ENCODE measurements at places on chromosomes 2 and 18.

DNA sequence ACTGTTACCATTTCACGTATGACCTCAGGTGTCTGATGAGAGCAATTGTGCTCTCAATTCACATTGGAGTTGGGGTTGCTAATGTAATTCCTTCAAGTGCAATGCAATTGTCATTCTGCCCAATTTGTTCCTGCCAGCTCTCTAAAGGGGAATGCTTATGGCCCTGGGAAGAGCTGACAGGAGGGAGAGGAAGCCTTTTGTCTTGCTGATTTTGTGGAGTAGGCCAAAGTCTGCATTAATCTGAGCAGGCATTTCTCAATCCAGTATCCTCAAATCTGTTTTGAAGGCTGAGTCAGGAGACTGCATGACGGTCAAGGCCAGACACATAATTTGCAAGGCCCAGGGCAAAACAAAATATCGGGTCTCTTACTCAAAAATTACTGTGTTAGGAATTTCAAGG is 326.4 kb upstream of the SPHKAP start:
- DNase-seq = no peak

DNA sequence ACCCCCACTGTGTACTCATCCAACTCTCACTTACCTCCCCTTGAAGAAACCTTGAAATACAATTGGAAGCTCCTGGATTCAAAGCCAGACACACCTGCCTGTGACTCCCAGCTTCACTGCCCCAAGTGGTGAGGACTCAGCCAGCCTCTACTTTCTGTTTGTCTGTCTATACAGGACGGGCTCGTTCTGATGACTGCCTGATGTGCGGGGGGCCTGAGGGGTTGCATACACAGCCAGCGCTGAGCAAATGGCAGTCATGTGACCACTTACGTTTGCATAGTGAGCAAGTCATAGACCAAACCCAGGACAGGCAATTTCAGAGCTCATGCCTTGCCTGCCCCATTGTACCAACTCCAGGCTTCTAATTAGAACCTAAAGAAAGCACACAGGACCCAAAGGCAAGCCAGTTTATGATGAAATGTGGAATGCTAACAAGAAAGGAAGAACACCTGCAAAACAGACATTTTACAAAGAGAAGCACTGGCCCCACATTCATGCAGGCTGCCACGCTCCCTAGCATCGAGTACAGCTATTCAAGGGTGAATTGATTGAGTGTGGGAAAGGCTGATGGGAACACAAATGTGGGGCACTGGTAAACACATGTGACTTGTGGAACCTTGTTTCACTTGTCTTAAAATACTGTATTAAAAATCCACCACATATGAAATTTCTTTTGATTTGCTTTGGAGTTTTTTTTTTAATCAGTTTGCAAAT is 137.8 kb downstream of the LNPK start:
- no peak for DNase-seq

DNA sequence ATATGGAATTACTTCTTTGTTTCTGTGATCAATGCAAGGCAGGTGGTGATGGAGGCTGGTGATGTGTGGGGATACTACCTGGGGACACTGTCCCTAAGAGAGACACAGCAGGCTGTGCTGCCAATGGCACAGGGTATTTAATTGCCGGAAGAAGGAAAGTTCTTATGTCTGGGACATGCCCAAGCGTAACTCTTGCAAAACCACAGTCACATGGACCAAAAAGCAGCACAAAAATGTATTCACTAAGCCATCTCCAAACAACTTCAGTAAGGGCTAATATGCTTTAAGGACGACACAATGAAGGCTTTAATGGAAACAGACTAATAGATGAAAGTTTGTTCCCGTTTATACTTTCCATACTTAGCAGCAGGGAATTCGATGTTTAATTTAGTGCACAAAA is 49.7 kb upstream of the AP1S3 start:
- DNase-seq = no peak

DNA sequence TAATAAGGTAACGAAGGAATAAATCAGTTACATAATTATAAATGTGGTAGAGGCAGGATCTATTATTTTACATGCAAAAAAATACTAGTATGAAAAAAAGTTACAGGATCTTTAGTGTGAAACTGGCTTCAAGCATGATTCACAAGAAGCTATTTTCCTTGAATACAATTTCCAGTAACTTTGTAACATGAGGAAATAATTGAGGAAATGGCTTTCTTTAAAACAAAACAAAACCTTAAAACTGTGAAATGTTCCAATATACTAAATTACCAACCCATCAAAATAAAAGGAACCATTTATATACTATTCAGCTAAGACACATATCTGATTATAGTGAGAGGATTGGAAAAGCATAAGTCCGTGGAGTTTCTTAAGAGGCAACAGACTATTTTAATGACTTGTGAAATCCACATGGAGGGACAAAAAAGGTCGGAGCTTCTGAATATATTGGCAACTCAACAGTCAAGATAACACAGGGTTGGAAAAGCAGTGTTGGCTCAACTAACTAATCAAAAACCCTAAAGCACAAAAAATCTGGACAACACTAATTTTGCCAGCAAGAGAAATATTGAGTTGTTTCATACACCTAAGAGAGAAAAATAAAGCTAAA is 10.6 kb downstream of the IRS1 start:
- no peak for DNase-seq

- no peak for DNase-seq
Measured at GRCh38 chr2:42922790-42923579, 130.6 kb upstream of the HAAO start.

- DNase-seq = no peak
Measured at GRCh38 chr2:138997856-138998517, 217.8 kb upstream of the NXPH2 start.

- no peak for DNase-seq
Measured at GRCh38 chr2:206160125-206160806, 571 bp downstream of the EEF1B2 start.

- peak; percentile 37 for DNase-seq
Measured at GRCh38 chr2:237434866-237435311, 20.9 kb upstream of the COL6A3 start.

DNA sequence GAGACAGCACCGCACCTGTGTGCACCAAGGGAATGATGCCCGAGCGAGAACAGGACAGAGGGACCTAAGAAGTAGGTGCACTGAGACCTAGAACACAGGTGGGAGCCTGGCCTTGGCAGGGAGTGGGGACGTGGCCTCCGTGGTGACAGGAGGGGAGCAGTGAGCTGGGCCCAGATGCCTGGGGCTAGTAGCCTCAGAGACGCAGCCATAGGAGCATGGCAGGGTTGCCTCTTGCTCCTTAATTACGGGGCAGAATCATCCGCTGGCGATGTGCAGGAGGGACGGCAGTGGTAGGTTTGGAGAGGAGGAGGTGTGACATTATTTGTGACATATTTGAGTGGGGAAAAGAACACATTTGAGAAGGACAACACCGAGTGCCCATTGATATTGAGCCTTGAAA is 57.0 kb upstream of the HPCAL1 start:
- DNase-seq = no peak

DNA sequence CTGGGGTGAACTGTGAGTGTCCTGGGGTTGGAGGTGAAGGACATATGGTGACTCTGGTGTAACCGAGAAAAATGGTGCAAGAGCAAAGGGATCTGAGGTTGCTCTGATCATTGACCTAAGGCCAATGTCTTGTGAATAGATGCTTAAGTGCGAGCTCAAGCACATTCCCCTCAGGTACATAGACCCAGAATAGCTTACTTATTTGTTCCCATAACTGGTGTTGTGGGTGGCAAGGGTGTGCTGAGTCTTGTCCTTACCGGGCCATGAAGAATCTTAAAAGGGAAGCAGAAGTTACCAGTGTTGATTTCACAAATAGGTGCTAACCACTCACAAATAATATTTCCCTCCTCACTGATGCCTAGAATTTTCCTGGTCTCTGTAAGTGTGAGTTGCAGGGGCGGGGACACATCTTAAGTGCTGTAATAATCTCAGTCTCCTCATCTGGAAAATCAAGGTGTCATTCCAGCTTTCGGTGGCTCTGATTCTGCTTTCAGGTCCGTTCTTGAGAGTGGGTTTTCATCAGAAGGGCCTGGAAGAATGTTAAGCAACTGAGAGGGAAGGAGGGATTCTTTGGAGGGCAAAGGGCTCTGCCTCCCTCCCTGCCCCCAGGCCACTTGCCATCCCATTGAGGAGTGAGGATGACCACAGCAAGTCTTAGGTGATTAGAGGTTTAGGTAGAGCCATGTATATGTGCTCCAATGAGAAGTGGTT is 54.9 kb downstream of the LIPG start:
- no peak for DNase-seq

GRCh38 chr2:216533609-216534008 is 35.0 kb downstream of the RPL37A start:
- DNase-seq = no peak

DNA sequence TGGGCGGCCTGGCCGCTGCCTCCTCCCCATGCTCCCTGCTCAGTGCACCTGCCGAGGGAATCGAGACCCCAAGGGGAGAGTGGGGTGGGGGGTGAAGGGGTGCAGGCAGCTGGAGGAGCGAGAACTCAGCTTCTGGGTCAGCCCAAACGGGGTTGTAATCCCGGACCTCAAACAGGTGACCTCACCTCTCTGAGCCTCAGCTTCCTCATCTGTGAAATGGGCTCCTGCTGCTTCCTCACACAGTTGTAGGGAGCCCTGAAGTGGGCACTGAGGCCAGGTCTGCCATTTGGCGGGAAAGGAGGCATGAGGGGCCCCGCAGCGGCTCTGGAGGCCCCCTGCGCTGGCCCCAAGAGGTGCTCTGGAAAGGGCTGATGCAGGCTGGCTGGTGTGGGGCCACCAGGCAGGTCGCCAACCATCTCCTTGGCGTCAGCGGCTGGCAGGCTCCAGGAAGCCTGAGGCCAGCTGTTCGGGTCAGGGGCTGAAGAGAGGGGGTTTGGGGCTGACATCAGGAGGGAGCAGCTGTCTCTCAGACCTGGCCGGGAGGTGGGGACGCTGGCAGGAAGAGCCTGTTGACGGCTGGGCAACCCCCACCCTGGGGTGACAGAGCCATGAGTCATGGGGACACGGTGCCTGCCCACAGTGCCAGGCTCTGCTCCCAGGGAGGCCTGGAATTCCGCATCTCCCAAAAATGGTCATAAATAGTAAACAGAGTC is 4.9 kb downstream of the KLHL30 start:
- DNase-seq = no peak

DNA sequence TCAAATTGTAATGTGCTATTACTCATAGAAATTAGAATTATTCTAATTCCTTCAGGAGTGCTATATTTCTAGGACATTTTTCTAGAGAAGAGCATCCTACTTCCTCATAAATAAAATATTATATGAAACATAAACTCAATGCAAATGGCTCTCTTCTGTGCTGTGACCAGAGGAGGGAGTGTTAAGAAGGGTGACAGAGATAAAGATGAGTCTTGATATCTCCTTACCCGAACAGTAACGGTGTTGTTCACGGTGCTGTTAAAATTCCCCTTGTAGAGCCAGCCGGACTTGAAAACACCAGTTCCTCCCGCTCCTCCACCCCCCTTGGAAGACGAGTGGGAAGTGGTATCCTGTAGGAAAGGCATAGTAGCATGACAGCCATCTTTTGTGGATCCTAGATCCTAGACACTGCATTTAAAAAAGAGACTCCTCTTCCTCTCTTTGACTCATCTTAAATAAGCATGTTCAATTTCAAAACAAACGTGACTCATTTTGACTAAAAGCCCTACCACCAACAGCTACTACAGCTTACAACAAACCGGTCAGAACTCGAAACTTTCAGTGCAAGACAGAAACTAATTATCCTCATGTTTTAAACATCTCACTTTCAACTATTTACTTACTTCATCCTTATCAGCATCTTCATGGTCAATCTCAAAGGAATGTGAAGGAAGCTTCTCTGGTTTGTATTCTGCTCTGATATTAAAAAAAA is 156.3 kb downstream of the DOCK10 start:
- no peak for DNase-seq

DNA sequence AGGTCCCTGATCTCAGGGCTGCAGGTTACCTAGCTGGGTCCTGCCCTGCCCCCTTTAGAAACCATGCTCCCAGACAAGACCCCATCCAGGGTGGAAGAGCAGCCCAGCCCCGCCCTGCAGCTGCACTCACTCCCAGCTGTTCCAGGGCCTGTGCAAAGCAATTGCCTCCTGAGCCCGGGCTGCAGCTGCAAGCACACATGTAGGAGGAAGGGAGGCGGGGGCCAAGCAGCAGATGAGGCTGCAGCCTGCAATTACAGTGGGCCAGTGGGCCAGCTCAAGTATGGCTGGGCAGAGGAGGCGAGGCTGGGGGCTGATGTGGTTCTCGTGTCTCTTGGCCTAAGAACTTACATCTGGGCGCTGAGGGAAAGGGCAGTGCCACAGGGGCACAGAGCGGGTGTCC is 65.4 kb upstream of the TUBA3E start:
- no peak for DNase-seq

Data from stimulated activated CD8-positive, alpha-beta memory T cell treated with anti-CD3 and anti-CD28 coated beads, Interleukin-4, amount 100 ng/mL, for 1 hour (primary cell).